DMS 273 treated with DMSO at 0.1 percent for 48 hours (cell line): ENCODE measurements at places on chromosomes 12 and 14.
A peak's percentile ranks its signal among the peaks of the same experiment; 100 is the strongest.

DNA sequence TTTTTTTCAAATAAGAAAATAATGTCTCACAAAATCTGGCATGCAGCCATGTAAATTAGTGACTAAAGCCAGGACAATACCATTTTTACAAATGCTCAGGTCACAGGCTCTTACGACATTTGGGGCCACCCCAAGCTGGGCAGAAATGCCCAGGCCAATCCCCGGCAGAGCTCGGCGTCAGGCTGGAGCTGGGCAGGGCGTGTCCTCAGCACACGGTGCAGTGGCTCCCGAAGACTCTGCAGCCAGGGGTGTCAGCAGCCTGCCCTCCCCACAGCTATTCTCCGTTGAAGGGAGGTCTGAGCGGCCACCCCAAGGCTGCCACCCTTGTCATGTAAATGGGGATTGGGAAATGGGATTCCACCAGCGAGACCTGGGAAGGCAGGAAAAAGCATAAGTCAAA lies 158.6 kb downstream of the DICER1 start:
- DNase-seq, result no peak

DNA sequence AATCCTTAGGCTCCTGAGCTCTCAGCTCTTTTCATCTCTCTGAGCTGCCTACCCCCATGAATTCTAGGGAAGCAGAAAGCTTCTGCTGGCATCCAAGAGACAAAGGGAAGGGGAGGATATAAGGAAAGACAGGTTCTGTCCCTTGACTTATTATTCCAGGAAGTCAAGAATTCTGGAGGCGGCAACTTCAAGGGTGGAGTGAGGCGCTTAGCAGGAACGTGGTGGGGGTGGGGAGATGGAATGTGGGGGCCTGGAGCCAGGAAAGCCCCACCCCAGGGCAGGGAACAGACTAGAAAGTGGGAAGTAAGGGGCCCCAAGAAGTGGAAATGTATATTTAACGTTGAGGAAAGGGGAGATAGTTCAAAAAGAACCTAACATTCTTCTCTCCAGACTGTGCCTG lies 1.4 kb downstream of the CALCOCO1 start:
- no peak for DNase-seq

DNA sequence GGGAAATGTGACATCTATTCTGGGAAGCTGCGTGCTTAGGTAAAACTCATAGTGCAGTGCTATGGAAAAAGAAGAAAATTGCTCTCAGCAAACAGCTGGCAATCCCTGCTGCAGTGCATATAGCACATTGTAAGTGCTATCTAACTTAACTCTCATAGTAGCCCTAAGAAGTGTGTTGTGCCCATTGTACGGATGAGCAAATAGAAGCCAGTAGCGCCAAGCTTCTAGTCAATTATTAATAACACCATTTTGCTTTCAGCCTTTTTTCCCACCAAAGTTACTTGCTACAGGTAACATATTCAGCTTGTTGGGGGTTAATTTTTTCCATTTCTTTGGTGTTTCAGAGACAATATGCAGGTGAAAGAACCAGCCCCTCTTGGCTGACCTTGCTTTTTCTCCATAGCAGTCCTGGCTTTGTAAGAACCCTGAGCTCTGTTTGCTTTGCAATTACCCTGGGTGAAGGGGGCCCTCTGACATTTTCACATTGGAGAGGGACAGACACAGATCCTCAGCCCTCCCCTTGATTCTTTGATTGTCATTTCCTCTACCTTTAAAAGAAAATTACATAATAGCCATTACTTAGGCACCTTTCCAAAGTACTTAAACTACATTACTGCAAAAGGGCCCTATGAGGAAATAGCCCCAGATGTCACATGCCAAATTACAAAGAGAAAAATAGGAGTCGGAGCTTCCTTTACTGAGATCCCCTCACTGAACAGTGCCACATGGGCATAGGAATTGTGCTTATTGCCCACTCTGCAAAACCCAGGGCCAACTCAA lies 576.2 kb upstream of the TBX3 start:
- no peak for DNase-seq

- DNase-seq, result no peak
Observed at GRCh38 chr14:33254342-33254741, 315.7 kb downstream of the NPAS3 start.

DNA sequence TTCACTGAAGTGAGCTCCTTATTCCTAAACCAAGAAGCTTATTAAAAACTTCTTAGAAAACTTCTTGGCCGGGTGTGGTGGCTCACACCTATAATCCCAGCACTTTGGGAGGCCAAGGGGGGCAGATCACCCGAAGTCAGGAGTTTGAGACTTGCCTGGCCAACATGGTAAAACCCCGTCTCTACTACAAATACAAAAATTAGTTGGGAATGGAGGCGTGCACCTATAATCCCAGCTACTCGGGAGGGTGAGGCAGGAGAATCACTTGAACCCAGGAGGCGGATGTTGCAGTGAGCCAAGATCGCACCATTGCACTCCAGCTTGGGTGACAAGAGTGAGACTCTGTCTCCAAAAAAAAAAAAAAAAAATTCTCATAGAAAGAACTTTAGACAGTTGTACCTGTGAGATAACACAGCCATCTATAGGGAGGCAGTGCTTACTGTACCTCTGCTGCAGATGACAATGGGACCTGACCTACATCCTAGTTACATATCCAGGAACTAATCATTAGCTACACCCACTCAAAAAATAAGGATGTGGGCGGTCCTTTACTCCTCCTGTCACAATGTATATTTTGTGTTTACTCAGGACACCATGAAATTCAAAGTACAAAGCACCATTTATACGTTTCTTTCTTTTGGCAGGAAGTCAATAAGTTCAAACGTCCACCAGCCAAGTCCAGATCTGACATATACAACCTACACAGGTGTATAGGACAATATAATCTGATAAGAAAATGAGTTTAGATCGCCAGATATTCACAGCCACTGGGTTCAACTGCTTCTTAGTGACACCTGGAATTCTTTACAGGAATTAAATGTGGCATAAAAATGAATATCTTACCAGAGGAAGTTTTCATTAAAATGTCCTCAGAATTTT lies 14.9 kb downstream of the STXBP6 start:
- no peak for DNase-seq

GRCh38 chr14:65019944-65020566 lies 33.4 kb downstream of the FNTB start:
- DNase-seq, result no peak

DNA sequence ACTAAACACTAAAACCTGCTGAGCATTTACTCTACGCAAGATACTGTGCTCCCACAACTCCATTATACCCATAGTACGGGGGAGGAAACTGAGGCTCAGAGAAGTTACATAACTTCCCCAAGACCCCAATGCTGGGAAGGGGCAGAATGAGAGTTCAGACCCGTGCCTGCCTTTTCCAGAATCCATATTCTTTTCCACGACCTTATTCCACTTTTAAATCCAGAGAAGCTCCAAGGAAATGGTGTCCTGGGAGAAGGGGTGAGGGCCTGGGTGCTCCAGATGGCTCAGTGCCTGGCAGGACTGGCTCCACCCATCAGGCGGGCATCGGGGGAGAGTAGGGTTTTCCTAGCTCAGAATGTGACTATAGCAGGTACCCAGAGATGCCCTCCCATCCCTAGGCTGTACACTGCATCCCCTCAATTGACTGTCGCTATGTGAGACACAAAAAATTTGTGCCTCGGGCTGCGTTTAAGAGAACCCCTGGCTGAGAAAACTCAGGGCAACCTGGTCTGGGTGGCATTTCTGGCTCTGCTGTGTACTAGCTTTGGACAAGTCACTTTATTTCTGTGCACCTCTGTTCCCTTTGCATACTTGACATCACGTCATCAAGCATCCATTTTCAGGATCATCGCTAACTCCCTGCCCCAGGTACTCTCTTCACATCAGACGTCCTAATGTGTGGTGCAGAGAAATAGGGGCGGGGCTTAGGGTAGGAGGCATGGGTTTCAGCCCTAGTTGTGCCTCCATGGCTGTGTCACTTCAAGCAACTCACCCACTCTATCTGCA lies 11.6 kb upstream of the IQSEC3 start:
- DNase-seq, result no peak

GRCh38 chr12:56299308-56299852 lies 750 bp downstream of the CS start:
- no peak for DNase-seq

DNA sequence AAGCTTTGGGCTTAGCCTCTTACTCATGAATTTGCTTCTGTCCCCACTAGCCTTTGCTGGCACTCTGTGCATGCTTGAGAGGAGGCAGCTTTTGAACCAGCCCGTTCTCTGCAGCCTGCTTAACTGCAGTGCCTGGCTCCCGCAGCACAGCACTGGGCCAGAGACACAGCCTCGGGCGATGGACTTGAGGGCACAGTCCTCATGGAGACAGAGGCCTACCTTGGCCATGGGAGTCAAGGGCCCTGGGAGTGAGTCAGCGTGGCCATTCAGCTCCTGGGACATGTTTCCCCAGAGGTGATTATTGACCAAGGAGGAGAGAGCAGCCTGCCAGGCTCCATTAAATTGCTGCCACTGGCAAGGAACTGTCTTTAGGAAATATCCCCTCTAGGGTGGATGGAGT lies 93.5 kb downstream of the SMOC1 start:
- no peak for DNase-seq

- DNase-seq, result no peak
Observed at GRCh38 chr12:109276160-109276559, 32.9 kb downstream of the FOXN4 start.

DNA sequence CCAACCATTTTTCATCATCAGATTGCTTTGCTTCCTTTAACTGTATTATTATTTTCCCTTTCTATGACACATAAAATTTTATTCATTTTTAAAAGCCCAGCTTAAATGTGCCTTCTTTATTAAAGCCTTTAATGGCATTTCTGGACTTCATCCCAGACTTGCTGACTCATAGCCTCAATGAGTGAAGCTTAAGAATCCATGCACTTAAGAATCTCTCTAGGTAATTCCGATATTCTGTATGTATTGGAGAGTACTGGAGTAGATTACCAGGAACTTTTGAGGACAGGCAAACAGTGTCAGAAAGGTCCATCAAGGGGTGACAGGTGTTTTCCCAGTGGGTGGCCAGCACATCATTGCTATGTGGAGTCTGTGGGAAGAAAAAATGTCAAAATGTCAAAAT lies 107.9 kb downstream of the PTPRQ start:
- peak; percentile 39 for DNase-seq

DNA sequence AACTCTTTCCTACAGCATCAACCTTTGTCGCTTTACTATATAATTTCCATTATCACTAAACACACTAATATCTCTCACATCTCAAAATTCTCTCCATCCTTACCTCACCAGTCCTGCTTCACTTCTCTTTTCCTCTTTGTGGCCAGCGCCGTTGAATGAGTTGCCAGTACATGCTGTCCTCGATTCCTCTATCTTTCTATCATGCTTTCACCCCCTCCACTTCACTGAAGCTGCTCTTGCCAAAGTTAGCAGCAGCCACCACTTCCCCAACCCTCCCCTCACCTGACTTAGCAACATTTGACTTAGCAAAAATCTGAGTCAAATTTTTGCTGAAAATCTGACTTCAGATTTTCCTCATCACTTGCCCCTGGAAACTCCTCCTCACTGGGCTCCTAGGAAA lies 210.4 kb downstream of the ANO6 start:
- DNase-seq, result no peak

DNA sequence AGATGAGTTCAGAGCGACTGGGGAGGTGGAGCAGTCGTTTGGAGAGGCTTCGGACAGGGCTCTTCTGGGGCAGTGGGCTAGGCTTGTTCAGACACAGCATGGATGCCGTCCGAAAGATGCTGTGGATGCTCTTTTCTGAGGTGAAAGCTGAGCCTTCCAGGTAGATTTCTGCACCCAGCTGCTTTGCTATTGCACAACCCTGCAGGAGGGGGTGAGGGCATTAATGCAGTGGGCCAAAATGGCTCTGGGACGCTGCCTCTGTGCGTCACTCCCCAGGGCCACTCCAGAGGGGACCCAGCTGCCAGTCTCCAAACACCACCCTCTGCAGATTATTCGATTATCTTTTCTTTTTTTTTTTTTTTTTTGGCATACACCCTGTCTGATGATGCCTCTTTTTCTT lies 6.1 kb upstream of the DDX23 start:
- no peak for DNase-seq

DNA sequence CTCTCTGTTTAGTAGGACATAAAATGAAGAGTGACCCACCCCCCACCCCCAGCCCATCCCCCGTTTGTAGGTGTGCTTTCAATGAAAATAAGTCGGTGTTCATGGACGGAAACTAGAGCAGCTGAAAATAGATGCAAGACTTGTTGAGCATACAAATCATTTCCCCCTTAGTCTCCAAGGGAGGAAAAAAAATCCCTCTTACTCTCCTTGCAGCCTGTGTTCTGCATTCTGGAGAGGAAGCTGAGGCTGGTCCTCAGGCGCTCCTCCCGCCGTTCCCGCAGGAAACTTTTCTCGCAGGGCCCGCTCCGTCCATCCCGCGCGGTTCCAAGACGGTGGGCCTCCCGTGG lies 259.0 kb upstream of the E2F7 start:
- no peak for DNase-seq

- no peak for DNase-seq
Observed at GRCh38 chr14:28348797-28349196, 417.8 kb upstream of the FOXG1 start.

GRCh38 chr12:28799348-28799747 lies 349.7 kb upstream of the FAR2 start:
- DNase-seq, result no peak

DNA sequence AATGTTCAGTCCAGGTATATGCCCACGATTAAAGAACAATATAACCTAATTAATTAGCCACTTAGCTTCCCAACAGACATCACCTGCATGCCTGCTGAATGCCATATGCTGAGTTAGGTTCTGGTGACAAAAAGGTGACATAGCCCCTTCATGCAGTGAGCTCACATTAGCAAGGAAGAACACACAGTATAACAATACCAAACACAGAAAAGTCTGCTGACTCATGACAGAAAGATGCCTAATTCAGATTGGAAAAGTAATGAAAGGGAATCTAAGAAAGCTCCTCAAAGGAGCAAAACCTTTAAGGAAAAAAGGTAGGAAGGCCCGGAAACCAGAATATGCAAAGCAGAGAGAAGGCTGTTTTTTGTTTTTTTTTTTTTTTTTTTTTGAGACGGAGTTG lies 59.0 kb downstream of the FERMT2 start:
- no peak for DNase-seq

DNA sequence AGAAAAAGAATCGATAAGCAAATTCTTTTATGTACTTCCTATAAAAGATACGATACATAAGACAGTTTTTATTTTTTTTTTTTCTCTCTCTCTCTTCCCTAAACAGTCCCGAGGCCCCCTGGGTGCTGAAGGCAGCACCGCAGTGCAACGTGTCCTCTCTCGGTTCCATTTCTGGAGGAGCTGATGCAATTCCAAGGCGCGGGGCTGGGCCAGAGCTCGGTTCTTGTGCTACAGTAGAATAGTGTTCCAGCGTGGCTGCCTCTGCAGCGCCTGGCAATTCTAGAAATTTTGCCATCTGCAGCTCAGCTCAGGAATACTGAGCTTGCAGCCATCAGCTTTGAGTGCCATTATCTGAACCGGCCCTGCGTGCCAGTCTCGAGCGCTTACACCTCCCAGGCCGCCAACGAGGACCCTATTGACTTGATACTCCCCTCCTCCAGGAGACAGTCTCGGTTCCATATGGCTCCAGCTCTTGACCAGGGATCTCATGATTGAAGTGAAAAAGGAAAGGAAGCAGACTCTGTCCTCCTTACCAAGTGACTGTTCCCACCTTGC lies 630 bp downstream of the ALDH1L2 start:
- DNase-seq, result no peak

GRCh38 chr12:10497602-10498001 lies 8.1 kb upstream of the EIF2S3B start:
- no peak for DNase-seq

GRCh38 chr14:104444159-104445030 lies 135.2 kb upstream of the C14orf180 start:
- DNase-seq, result no peak
